ENCODE measurements at places on chromosomes 3 and 15. TPM values are rescaled to one million over a fixed set of nuclear protein-coding genes. Genes with fewer than 3 reads are reported as not detected.

- H3K4me1 ChIP-seq = peaks cover 31% of the 10 kb centered on the region
- H3K36me3 ChIP-seq = no peaks in the 10 kb centered on the region
- H3K27ac ChIP-seq = no peak overlapping the region
- H3K4me3 ChIP-seq = no peak overlapping the region
- no peak for DNase-seq
Observed at GRCh38 chr3:23761440-23761896, 44.3 kb upstream of the UBE2E1 start.

DNA sequence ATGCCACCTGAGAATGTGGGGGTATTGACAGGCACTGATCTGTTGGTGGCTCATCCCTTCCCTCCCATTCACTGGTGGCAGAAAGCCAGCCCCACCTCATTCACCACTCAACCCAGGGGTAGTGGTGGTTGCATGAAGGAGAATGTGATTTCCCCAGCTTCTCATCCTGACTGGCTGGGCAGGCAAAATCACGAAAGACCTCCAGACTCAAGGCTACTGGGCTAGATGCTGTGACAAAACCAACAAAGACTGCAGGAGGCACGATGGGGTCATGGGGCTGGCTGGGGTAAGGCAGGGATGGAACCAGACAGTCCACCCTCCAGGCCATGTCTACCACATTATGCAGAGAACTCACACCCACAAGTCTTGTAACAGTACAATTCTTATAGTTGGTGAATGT is 33.9 kb downstream of the FSTL1 start:
- H3K4me3 ChIP-seq = no peak overlapping the region
- DNase-seq = no peak
- H3K4me1 ChIP-seq = peaks cover 73% of the 10 kb centered on the region
- H3K36me3 ChIP-seq = peaks cover 26% of the 10 kb centered on the region
- peak overlapping the region; percentile 87 for H3K27ac ChIP-seq
- no peaks in the 10 kb centered on the region for H3K27me3 ChIP-seq

GRCh38 chr3:50371133-50371685 is 11.9 kb upstream of the TMEM115 start:
- no peak overlapping the region for H3K4me3 ChIP-seq
- no peak for DNase-seq

GRCh38 chr3:194688200-194688740 is 2.6 kb downstream of the FAM43A start:
- H3K36me3 ChIP-seq = no peaks in the 10 kb centered on the region
- peak; percentile 66 for DNase-seq
- peaks cover 14% of the 10 kb centered on the region for H3K4me1 ChIP-seq
- H3K27me3 ChIP-seq = no peaks in the 10 kb centered on the region

DNA sequence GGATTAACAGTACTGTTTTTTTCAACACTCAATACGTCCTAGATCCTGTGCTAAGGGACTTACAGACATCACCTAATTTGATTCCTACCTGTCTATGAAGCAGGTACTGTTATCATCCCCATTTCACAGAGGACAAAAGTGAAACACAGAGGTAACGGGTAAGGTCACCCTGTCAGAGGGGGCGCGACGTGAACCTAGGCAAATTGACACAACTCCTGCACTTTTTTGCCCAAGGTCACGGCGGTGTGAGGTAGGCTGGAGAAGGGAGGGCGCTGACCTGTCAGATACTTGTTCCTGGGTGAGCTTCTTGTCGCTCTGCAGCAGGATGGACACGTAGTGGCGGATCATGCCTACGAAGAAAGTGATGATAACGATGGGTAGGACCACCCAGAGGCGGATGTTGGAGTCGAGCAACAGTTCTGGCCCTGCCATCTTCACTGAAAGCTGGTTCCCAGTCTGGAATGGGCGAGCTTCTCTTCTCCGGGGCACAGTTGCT is 363 bp downstream of the EMC3 start:
- H3K27ac ChIP-seq = peak overlapping the region; percentile 73
- no peaks in the 10 kb centered on the region for H3K36me3 ChIP-seq
- no peak for DNase-seq
- peak overlapping the region; percentile 97 for H3K4me3 ChIP-seq
- H3K4me1 ChIP-seq = peaks cover 23% of the 10 kb centered on the region

DNA sequence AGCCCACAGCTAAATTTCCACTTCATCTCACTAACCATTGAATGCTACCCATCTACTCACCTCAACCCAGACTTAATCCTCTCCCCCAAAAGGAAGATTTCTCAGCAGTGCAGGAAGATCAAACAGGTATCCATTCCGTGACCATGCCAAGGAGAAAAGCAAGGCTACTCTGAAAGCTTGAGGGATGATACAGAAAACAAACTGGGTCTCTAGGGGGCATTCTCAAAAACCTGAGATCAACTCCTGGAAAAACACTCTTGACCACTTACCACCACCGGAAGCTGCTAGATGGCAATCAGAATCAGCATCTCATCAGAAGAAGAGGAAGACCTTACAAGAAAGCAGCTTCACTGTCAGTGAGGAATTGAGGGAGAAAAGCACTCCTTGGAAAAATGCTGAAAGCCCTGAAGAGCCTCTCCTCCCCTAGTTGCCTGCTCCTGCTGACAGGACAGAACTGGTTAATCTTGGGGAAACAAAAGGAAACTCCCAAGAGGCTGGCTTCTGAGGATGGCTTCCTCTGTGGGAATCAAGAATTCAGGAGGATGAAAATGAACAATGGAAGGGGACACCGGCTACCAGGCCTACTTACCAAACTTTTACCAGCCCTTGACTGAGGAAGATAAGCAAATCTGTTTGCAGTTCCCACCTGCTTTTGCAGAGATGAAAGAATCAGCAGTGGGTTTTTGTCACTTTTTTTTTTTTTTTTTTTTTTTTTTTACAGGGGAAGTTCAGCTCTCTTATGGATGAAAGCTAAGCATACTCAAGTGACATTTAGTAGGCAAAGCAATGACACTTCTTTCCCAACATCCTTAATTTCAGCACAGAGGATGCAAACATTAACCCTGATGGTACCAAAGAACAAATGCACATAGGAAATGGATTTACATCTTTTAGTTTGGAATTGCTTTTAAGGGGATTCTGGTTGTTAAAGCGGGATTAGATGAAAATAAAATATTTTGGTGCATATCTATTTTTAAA is at the start of gene ATP8B4:
Gene ATP8B4, minus strand, starts transcription at position 171 of the 978 bp plus-strand sequence. CDS start 12,267 bp downstream, outside the sequence.
- no peak for DNase-seq
- no peak within 1 kb of the TSS for H3K4me3 ChIP-seq
- no peaks in the 10 kb centered on the region for H3K4me1 ChIP-seq
- no peaks in the 10 kb centered on the region for H3K36me3 ChIP-seq
- no peak within 1 kb of the TSS for H3K27ac ChIP-seq

DNA sequence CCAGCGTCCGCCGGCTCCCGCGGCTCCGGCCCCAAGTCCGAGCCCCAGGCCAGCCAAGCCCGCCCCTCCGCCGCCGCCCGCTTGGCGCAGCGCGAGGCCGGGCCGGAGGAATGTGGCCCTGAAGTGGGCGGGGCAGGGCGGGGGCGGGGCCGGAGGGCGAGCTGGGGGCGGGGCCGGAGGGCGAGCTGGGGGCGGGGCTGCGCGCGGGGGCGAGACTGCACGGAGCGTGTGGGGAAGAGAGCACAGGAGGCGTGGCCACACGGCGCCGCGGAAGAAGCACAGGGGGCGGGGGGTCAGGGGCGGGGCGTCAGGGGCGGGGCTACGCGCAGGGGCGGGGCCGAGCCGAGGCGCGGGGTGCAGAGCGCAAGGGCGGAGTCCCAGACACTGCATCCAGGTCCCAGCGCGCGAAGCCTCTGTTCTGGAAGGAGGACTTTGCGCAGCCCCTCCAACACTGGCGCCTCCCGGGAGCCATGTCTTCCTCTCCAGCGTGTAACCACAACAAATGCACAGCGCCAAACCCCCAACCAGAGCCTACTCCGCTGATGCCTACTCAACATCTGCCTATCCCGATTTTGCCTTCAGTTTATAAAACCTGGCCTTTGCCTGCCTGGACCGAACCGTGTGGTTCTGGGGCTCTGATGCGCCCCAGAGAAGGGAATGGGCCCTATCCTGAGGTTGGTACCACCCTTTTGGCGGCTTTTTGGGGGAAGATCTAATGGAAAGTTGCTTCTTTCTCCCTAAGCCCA is 105.5 kb downstream of the IQSEC1 start:
- no peaks in the 10 kb centered on the region for H3K36me3 ChIP-seq
- H3K4me3 ChIP-seq = peak overlapping the region; percentile 59
- no peaks in the 10 kb centered on the region for H3K27me3 ChIP-seq
- DNase-seq = peak; percentile 96

DNA sequence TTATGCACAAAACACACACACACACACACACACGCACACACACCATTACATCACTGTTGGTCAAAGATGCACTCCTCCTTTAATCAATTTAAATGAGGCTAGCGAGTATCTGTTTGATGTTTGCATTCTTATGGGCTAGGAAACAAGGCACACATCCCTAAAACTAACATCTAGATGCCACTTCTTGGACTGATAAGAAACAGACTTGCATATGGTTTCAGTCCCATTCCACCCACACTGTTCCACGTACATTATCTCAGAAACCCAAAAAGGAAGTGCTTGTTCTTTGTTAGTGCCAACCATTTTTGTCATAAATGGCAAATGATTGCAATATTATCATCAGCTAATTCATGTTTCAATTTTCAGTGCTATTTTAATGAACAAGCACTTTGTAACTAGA is 69.5 kb downstream of the CCR1 start:
- H3K27ac ChIP-seq = no peak overlapping the region
- no peaks in the 10 kb centered on the region for H3K36me3 ChIP-seq
- DNase-seq = no peak
- H3K4me3 ChIP-seq = no peak overlapping the region
- no peaks in the 10 kb centered on the region for H3K27me3 ChIP-seq
- H3K4me1 ChIP-seq = no peaks in the 10 kb centered on the region

DNA sequence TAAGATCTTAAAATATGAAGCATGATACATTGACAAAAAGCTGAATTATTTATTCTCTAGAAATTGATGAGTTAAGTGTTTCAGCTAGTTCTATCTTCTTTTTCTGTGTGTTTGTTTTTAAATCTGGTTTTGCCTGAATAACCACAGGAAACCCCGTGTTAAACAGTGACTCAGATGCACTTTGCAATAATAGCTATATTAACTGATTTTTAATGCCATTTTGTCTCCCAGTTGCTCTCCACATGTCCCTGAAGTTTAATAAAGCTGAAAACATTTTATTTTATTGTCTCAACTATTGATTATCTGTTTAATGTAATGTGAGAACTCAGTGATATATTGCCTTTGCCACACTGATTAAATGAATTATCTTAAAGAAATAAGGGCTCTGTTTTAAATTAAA is 42.8 kb upstream of the ROBO1 start:
- H3K4me1 ChIP-seq = no peaks in the 10 kb centered on the region
- no peak overlapping the region for H3K4me3 ChIP-seq
- no peaks in the 10 kb centered on the region for H3K27me3 ChIP-seq
- no peak overlapping the region for H3K27ac ChIP-seq

DNA sequence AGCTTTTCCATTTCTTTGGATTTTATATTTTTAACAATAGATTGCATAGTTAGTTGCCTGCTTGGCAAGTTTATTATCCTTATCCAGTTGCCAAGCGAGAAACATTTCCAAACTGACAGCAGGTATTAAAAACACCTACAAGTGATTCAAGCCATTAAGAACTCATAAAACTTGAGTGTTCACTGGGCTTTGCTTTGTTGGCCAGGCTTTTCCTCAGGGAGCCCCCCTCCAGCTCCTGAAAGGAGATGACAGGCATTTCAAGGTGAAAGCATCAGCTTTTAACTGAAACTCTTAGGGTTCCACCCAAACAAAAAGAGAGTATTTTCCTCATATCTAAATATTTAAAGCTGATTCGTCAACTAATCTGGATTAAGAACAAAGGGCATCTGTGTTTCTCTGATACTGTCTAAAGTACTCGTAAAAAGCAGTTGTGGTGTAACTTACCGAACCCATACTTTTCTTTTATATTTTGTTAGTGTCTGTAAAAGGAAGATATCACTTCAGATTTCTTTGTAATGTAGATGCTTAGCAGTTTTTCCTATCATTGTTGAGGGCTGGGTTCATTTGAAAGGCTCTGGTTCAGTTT is 363.4 kb downstream of the OTOL1 start:
- no peak for DNase-seq
- no peaks in the 10 kb centered on the region for H3K27me3 ChIP-seq
- H3K4me3 ChIP-seq = no peak overlapping the region
- no peaks in the 10 kb centered on the region for H3K4me1 ChIP-seq
- no peak overlapping the region for H3K27ac ChIP-seq

GRCh38 chr3:159607856-159608255 is 380.8 kb upstream of the IL12A start:
- H3K27ac ChIP-seq = no peak overlapping the region
- H3K36me3 ChIP-seq = no peaks in the 10 kb centered on the region
- DNase-seq = no peak
- peaks cover 6% of the 10 kb centered on the region for H3K4me1 ChIP-seq
- no peak overlapping the region for H3K4me3 ChIP-seq

DNA sequence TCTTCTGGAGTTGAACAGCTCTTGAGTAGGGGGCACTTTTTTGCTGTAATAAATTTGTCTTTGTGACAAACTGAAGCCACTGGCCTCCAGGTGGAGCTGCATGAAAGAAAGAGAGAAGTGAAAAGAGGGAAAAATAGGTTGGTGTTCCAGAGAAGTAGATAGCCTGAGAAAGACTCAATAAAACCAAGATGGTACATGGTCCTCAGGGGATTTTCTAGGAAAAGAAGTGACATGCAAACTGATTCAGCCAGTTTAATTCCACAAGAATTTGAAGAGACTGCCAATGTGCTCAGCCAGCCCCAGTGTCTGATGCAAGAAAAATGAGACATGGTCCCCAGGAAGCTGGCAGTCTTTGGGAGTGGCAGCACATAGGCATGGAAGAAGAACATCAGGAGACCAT is 152.7 kb downstream of the CD47 start:
- H3K36me3 ChIP-seq = no peaks in the 10 kb centered on the region
- no peaks in the 10 kb centered on the region for H3K4me1 ChIP-seq
- no peak overlapping the region for H3K27ac ChIP-seq
- no peak for DNase-seq
- no peaks in the 10 kb centered on the region for H3K27me3 ChIP-seq

GRCh38 chr3:143989461-143989860 is 17.8 kb downstream of the DIPK2A start:
- no peaks in the 10 kb centered on the region for H3K36me3 ChIP-seq
- no peak overlapping the region for H3K27ac ChIP-seq
- no peaks in the 10 kb centered on the region for H3K4me1 ChIP-seq
- H3K27me3 ChIP-seq = no peaks in the 10 kb centered on the region

DNA sequence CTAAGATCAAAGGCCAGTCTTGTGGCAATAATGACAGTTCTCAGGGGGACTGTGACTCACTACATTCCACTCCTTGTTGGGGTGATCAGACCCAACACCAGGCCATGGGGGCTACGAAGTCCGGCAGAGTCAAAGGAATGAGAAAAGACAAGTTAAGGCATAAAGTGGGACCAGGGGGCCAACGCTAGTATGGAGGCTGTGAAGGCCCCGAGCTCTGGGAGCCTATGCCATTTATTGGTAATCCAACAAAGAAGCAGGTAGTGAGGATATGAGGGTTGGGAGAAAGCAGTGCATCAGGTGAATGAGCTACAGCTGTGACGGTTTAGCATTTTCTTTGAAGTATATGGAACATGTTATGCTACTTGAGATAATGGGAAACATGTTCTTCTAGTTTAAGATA is 104.4 kb upstream of the C2CD4B start:
- H3K27me3 ChIP-seq = no peaks in the 10 kb centered on the region
- no peak overlapping the region for H3K4me3 ChIP-seq
- no peak overlapping the region for H3K27ac ChIP-seq
- no peaks in the 10 kb centered on the region for H3K36me3 ChIP-seq

- H3K4me3 ChIP-seq = no peak overlapping the region
- no peak for DNase-seq
- no peaks in the 10 kb centered on the region for H3K27me3 ChIP-seq
- no peak overlapping the region for H3K27ac ChIP-seq
- peaks cover 24% of the 10 kb centered on the region for H3K4me1 ChIP-seq
Observed at GRCh38 chr15:68424754-68425390, 7.1 kb downstream of the ITGA11 start.

TUSC7 gene
- not detected for total RNA-seq

CAPN7 gene
- 22.0 TPM for total RNA-seq

RTP3 gene
- not detected for total RNA-seq

INSYN1 gene
- total RNA-seq = 107 TPM

C15orf62 gene
- total RNA-seq = 0.12 TPM

MYO1E gene
- total RNA-seq = 98.6 TPM

Data from heart left ventricle (tissue), 16 donors.